ENCODE measurements at places on chromosomes 1 and 21.
A peak's percentile ranks its signal among the peaks of the same experiment; 100 is the strongest.

GRCh38 chr1:180173952-180174351 lies 19.3 kb downstream of the QSOX1 start:
- no peaks in the 10 kb centered on the region for H3K36me3 ChIP-seq
- peak overlapping the region; percentile 34 for H3K27ac ChIP-seq
- H3K4me3 ChIP-seq = no peak overlapping the region
- H3K27me3 ChIP-seq = no peaks in the 10 kb centered on the region
- DNase-seq = peak; percentile 69

GRCh38 chr1:203273869-203274602 lies 31.3 kb upstream of the BTG2 start:
- peaks cover 7% of the 10 kb centered on the region for H3K4me1 ChIP-seq
- H3K36me3 ChIP-seq = no peaks in the 10 kb centered on the region
- no peaks in the 10 kb centered on the region for H3K27me3 ChIP-seq
- H3K4me3 ChIP-seq = no peak overlapping the region

- H3K4me3 ChIP-seq = no peak overlapping the region
- H3K36me3 ChIP-seq = no peaks in the 10 kb centered on the region
- DNase-seq = no peak
- no peak overlapping the region for H3K27ac ChIP-seq
These were observed 6.8 kb downstream of the RPE65 start for GRCh38 chr1:68442822-68443556.

GRCh38 chr1:33143176-33143575 lies 38.7 kb downstream of the TRIM62 start:
- no peaks in the 10 kb centered on the region for H3K36me3 ChIP-seq
- H3K27ac ChIP-seq = peak overlapping the region; percentile 61
- no peak for DNase-seq
- H3K4me3 ChIP-seq = no peak overlapping the region
- no peaks in the 10 kb centered on the region for H3K27me3 ChIP-seq

DNA sequence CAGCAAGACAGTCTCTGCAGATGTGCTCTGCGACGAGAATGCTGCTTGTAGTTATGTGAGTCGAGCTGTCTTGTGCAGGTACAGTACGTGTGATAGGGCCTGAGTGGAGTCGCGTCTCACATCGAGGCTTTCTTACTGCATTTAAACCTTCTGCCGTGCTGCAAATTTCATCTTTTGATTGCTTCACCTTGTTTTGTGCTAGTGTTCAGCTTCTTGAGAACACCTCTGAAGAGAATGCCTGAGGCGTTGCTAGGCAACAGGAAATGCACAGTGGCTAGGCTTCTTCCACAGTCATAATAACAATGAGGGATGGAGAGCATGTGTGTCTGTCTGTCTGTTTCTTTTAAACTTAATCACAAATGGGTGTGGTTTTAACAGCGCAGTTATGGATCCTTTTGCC lies 52.9 kb downstream of the MRPS6 start:
- no peak overlapping the region for H3K27ac ChIP-seq
- no peaks in the 10 kb centered on the region for H3K27me3 ChIP-seq
- peaks cover 13% of the 10 kb centered on the region for H3K4me1 ChIP-seq
- DNase-seq = no peak
- no peaks in the 10 kb centered on the region for H3K36me3 ChIP-seq

GRCh38 chr1:245041058-245041698 lies 113.6 kb upstream of the KIF26B start:
- no peak overlapping the region for H3K4me3 ChIP-seq
- no peak overlapping the region for H3K27ac ChIP-seq
- no peaks in the 10 kb centered on the region for H3K36me3 ChIP-seq
- H3K27me3 ChIP-seq = no peaks in the 10 kb centered on the region
- DNase-seq = no peak

DNA sequence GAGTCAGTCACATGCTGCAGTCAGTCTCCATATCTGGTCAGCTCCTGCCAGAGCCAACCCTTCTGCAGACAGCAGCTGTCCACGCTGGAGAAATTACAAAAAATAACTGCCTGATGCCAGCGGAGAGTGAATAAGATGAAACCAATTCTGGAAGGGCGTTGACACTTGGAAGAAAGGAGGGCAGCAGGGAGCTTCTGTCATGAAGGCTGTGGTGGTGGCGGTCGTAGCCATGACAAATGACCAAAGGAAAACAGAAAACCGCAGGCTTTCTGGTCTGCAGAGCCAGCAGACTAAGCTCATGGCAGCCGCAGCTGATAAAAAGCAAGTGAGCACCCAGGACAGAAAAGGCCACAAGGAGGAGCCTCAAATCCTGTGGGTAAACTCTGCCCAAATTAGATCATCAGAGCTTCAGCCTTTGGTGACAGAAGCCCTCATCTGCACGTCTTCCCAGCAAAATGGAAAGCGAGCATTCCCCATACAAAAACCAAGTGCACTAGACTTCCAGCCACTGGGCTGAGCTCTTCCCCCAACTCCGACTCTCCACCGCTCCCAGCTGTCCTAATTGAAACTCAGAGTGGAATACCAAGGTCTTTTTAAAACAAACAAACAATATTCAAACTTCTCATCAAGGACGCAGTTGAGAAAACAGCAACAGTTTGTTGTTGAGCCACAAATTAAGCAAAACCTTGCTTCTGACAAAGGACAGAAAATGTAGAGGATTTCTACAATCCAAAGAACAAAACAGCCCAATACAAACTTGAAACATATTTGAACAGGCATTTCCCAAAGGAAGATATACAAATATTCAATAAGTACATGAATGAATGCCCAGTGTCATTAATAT lies 28.7 kb downstream of the RSPH1 start:
- H3K27ac ChIP-seq = no peak overlapping the region
- H3K4me3 ChIP-seq = no peak overlapping the region
- no peaks in the 10 kb centered on the region for H3K4me1 ChIP-seq
- peak; percentile 37 for DNase-seq
- no peaks in the 10 kb centered on the region for H3K36me3 ChIP-seq

- no peak overlapping the region for H3K27ac ChIP-seq
- peak; percentile 64 for DNase-seq
- no peaks in the 10 kb centered on the region for H3K27me3 ChIP-seq
- no peaks in the 10 kb centered on the region for H3K36me3 ChIP-seq
- H3K4me1 ChIP-seq = no peaks in the 10 kb centered on the region
These were observed 20.4 kb downstream of the LURAP1 start for GRCh38 chr1:46223472-46223943.

DNA sequence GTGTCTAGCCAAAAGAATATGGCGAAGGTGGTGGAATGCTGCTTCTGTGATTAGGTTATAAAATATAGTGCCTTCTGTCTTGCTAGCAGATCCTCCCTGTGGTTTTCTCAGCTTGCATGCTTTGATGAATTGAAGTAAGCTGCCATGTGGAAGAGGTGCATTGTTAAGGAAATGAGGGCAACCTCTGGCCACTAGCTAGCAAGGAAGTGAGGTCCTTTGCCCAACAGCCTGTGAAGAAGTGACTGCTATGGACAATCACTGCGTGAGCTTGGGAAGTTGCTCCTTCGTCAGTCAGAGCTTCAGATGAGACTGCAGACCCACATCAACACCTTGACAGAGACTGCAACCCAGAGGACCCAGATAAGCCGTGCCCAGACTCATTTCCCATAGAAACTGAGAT lies 109.4 kb downstream of the GIPC2 start:
- no peak overlapping the region for H3K4me3 ChIP-seq
- DNase-seq = no peak
- H3K4me1 ChIP-seq = no peaks in the 10 kb centered on the region
- no peaks in the 10 kb centered on the region for H3K36me3 ChIP-seq
- no peak overlapping the region for H3K27ac ChIP-seq

DNA sequence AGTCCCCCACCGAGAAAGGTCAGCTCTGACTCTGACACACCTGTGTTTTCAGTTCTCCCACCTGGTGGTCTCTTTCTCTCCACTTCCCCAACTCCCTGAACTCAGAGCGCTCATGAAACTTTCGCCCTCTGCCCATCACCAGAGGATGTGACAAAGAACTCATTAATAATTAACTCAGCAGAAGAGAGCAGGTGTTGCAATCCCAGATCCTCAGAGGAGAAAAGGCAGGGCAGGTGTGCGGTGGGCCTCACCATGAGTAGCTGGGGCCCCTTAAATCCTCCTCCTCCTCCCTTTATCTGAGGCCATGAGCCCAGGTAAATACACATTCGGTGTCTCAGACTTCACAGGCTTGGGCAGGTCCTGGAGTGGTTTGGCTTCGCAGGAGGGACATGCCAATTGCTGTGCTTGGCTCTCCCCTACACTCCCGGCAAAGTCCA lies 1.7 kb upstream of the LAMB3 start:
- H3K27ac ChIP-seq = peak overlapping the region; percentile 66
- no peaks in the 10 kb centered on the region for H3K36me3 ChIP-seq
- H3K4me1 ChIP-seq = peaks cover 4% of the 10 kb centered on the region
- no peak for DNase-seq
- no peak overlapping the region for H3K4me3 ChIP-seq

DNA sequence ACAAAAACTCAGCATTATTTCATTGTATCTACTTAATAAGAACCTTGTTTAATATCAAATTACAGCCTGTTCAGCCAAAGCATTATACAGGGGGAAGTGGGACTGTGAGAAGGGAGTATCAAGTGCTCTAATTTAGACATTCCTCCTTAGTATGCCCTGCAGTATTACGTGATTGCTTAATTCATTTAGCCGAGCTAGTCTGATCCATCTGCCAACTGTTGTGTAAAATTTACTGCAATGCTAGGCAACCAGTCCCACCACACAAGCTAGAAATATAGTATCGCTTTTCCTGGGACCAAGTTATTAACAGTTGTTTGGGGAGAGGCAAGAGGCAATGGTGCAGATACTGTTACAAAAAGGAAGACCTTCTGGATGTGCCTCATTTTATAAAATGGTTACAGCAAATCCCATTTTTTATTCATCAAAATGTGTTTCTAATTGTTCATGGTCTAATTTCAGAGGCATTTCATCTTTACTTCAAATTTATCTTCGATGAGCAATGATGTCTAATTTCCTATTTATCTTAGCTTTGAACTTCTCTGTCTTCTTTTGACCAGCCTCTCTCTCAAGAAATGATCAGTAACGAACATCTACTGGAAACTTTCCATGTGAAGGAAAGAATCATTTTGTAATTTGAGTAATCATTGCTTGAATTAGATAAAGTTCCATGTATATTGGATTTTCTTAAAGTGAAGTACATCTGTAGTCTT lies 283.3 kb downstream of the DUSP10 start:
- H3K4me3 ChIP-seq = no peak overlapping the region
- DNase-seq = no peak
- H3K27ac ChIP-seq = peak overlapping the region; percentile 45
- no peaks in the 10 kb centered on the region for H3K4me1 ChIP-seq
- no peaks in the 10 kb centered on the region for H3K36me3 ChIP-seq

GRCh38 chr1:71053758-71054157 lies 6.1 kb upstream of the PTGER3 start:
- H3K4me3 ChIP-seq = no peak overlapping the region
- no peaks in the 10 kb centered on the region for H3K4me1 ChIP-seq
- H3K27me3 ChIP-seq = peaks cover 3% of the 10 kb centered on the region
- H3K27ac ChIP-seq = no peak overlapping the region
- DNase-seq = no peak
- H3K36me3 ChIP-seq = no peaks in the 10 kb centered on the region

- H3K4me3 ChIP-seq = no peak overlapping the region
- H3K36me3 ChIP-seq = no peaks in the 10 kb centered on the region
- no peak for DNase-seq
- no peaks in the 10 kb centered on the region for H3K27me3 ChIP-seq
These were observed 93.1 kb upstream of the HAO2 start for GRCh38 chr1:119275145-119276134.

DNA sequence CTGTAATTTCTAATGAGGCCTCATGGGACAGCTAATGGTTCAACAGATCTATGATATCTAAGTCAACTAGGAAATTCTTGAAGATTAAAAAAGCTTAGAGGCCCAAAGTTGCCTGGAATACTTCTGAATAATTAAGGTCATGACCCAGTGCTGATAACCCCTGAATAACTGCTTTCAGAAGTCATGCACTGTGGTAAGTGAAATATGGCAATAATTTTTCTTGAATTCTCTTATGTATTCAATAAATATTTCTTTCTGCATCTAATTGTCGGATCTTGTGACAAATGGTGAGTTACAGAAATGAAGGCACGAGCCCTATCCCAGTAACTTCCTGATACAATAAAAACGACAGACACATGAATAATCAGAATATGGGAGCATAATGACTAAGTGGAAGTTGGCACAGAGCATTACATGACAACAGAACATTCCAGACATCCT lies 219.3 kb upstream of the GREM2 start:
- H3K4me1 ChIP-seq = no peaks in the 10 kb centered on the region
- no peak overlapping the region for H3K4me3 ChIP-seq
- no peaks in the 10 kb centered on the region for H3K36me3 ChIP-seq
- H3K27ac ChIP-seq = no peak overlapping the region

GRCh38 chr21:44442266-44443125 lies 12.8 kb upstream of the LRRC3 start:
- no peak overlapping the region for H3K4me3 ChIP-seq
- H3K36me3 ChIP-seq = no peaks in the 10 kb centered on the region
- H3K4me1 ChIP-seq = no peaks in the 10 kb centered on the region
- DNase-seq = no peak

GRCh38 chr1:20867062-20867461 lies 80.0 kb upstream of the HP1BP3 start:
- no peak overlapping the region for H3K4me3 ChIP-seq
- peaks cover 4% of the 10 kb centered on the region for H3K36me3 ChIP-seq
- H3K27ac ChIP-seq = no peak overlapping the region
- no peak for DNase-seq
- no peaks in the 10 kb centered on the region for H3K4me1 ChIP-seq

DNA sequence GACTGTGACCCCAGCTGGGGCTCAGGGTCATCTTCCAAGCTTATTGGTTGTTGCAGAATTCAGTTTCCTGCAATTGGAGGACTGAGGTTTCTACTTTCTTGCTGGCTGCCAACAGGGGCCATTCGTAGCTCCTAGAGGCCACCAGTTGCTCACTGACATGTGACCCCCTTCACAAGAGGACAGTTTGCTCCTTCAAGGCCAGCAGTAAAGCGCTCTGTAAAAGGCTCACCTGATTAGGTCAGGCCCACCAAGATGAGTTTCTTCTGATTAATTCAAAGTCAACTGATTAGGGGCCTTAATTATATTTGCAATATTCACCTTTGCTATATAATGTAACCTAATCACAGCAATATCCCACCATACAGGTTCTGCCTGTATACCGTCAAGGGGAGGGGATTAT lies 68.9 kb downstream of the SLC9A1 start:
- no peak for DNase-seq
- no peak overlapping the region for H3K27ac ChIP-seq
- H3K4me3 ChIP-seq = no peak overlapping the region
- no peaks in the 10 kb centered on the region for H3K36me3 ChIP-seq

GRCh38 chr1:248597589-248597988 lies at the start of gene OR2T10:
Gene OR2T10, minus strand, starts transcription at chr1:248597700. Its CDS starts 3,932 bp downstream, at chr1:248593768.
- H3K36me3 ChIP-seq = no peaks in the 10 kb centered on the region
- H3K27ac ChIP-seq = no peak within 1 kb of the TSS
- DNase-seq = no peak
- H3K4me3 ChIP-seq = no peak within 1 kb of the TSS
- H3K4me1 ChIP-seq = no peaks in the 10 kb centered on the region

GRCh38 chr1:206420471-206420870 lies 49.8 kb upstream of the IKBKE start:
- no peak overlapping the region for H3K27ac ChIP-seq
- no peaks in the 10 kb centered on the region for H3K36me3 ChIP-seq
- H3K27me3 ChIP-seq = no peaks in the 10 kb centered on the region
- H3K4me3 ChIP-seq = no peak overlapping the region
- no peaks in the 10 kb centered on the region for H3K4me1 ChIP-seq
